Stimulated activated CD8-positive, alpha-beta memory T cell treated with anti-CD3 and anti-CD28 coated beads, Interleukin-4, amount 100 ng/mL, for 1 hour (primary cell): ENCODE measurements at places on chromosomes 5 and 9.

DNA sequence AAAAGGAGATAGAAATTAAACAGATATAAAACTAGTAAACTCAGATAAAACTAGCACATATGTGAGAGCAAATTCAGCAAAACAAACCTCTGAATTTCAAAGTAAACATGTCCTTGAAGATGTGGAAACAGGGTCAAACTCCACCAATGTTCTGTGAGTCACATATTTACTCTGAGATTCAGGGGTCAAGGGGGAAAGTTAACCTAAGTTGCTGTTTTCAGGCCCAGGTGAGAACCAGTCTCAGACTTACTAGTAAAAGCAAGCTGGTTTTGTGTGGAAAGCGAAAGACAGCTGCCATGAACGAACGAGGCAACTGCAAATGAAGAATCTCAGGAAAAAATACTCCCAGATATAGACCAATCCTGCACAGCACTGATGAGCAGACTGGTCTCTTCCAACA lies 29.0 kb downstream of the PSMB7 start:
- no peak for DNase-seq

DNA sequence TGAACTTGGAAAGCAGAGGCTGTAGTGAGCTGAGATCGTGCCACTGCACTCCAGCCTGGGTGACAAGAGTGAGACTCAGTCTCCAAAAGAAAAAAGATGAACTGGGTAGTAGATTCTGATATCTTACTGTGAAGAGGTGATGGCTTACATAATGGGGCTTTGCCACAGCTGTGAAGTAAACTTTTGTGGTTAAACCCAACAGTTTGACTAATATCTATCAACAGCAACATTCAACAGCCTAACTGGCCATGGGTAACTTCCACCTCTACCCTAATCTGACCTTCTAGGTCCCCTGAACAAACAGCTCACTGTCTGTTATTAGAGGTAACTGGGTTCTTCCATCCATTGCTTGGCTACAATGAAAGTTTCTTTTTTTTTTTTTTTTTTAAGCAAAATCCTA lies 52.1 kb downstream of the TLE1 start:
- no peak for DNase-seq

GRCh38 chr5:72107901-72108201 lies 576 bp downstream of the MAP1B start:
- DNase-seq, result no peak

DNA sequence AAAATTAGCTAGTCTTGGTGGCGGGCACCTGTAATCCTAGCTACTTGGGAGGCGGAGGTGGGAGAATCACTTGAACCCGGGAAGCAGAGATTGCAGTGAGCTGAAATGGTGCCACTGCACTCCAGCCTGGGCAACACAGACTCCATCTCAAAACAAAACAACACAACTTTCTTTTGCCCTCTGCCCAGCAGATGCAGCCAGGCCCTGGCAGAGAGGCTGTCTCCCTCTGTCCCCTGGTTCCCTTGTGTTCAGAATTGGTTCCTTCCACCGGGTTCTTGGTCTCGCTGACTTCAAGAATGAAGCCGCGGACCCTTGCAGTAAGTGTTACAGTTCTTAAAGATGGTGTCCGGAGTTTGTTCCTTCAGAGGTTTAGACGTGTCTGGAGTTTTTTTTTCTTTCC lies 30.2 kb upstream of the CEP72 start:
- DNase-seq, result no peak

DNA sequence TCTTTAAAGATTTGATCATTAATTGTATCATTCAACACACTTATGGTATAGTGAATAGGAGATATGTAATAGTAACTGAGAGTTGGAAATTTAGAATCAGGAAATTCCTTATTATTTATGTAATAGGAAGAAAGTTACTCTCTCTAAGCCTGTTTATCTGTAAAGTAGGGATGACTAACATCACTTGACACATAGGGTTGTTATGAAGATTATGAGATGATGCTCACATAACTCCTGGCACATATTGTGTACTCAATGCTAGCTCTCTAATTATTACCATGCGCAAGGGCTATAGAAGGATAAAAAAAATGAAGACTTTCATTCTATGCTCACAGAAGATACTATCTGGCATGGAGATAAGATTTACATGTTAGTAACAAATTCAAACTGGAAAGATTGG lies 149.9 kb downstream of the ISOC1 start:
- no peak for DNase-seq

DNA sequence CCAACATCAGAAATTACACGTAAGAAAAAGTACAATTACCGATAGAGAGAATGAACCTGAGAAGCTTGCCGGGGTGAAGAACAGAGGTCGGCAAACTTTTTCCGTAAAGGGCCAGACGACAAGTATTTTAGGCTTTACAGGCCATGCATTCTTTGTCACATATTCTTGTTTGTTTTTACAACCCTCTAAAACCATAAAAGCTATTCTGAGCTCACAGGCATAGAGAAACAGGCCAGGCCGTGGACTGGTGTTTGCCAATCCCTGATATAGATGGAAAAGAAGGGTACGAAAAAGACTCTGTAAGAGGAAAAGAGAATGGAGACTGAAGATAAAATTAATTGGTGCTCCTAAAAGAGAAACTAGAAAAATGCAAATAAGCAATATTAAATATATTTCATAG lies 15.4 kb downstream of the SFXN1 start:
- no peak for DNase-seq

- DNase-seq, result no peak
Measured at GRCh38 chr5:72648480-72648879, 141.3 kb upstream of the ZNF366 start.

DNA sequence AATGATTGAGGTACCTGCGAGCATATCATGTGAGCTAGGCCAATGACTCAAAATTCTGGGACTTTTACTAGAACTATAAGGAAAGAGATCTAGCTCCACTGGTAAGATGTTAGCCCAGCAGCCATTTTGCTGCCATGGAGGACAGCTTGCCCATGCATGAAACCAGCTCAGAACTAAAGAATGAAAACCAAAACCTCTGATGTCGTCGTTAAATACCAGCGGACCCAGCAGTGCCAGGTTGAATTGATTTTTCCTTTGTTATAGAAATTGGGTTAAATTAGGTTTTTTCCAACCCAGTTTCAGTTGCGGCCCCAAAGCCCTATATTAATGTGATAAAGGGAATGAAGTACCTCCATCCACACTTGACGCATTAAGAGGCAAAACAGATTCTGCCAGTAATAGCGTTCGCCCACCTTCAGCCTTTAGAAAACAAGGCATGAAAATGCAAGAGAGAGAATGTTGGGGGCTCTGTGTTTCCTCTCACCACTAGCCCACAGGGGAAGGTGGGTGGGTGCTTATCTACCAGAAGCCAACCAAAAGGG lies 5.5 kb upstream of the ITK start:
- no peak for DNase-seq

GRCh38 chr5:38790891-38791290 lies 54.9 kb upstream of the OSMR start:
- no peak for DNase-seq

GRCh38 chr5:145947581-145947980 lies 11.2 kb downstream of the SH3RF2 start:
- no peak for DNase-seq

DNA sequence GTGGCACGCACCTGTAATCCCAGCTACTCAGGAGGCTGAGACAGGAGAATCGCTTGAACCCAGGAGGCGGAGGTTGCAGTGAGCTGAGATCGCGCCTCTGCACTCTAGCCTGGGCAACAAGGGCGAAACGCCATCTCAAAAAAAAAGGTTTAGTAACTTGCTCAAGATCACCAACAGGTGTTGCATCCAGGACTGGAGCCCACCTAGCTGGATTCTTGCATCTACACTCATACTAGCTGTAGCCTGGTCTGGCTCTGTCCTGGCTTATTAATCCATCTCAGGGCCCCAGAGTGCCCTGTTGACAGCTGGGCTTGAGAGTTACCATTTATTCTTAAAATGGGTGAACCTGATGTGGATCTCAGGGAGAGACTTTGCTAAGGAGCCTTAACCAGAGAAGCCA lies 7.5 kb downstream of the WWC1 start:
- no peak for DNase-seq

GRCh38 chr9:16133556-16134227 lies 580.8 kb downstream of the CCDC171 start:
- DNase-seq, result no peak
